ENCODE measurements at places on chromosomes 1 and 21. TPM values are rescaled to one million over a fixed set of nuclear protein-coding genes. Genes with fewer than 3 reads are reported as not detected.
A peak's percentile ranks its signal among the peaks of the same experiment; 100 is the strongest.

DNA sequence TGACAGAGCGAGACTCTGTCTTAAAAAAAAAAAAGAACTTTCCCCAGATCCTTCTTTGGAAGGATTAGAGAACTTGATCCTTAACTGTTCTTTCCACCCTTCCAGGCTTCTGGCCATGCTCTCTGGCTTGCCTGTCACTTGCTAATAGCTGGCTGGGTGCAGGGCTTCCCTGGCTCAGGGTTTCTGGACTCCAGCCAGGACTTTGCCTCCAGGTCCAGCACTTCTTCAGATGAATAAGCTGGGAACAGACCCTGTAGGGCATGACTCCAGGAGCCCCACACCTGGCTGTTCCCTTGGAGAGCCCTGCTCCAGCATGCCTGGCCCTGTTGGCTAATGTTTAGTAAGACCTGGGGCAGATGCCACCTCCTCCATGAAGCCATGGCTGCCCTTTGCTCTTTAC lies 3.3 kb upstream of the NT5C1A start:
- no peak for DNase-seq

- DNase-seq = peak; percentile 65
Measured at GRCh38 chr1:225617956-225618355, 35.0 kb downstream of the ENAH start.

DNA sequence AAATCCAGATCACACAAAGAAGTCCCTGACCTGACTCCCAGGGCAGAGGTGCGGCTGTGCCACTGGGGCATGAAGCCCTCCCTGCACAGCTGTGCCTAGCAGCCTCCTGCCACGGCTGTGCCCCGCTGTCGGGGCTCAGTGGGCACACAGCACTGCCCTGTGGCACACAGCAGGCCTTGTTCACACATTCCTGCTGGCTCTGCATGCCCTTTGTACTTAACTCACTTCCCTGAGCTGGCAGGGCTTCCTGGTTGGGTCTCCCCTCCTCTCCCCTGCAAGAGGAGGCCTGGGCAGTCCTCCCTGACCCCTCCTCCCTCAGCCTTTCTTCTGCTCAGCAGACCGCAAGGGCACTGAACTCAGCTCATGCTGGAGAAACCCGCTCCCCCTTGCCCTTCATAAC lies 14.8 kb downstream of the LHX4 start:
- no peak for DNase-seq

- DNase-seq = no peak
Measured at GRCh38 chr1:201025571-201026002, 2.1 kb upstream of the KIF21B start.

Gene CXADR
- 23.8 TPM for total RNA-seq

Gene TRAF5
- total RNA-seq = 24.0 TPM
